ENCODE measurements at places on chromosomes 2 and 18. TPM values are rescaled to one million over a fixed set of nuclear protein-coding genes. Genes with fewer than 3 reads are reported as not detected.

The BCL11A gene
- total RNA-seq: 15.7 TPM

The NAT8 gene
- not detected for total RNA-seq

The TRPM8 gene
- 0.83 TPM for total RNA-seq

The HOXD12 gene
- not detected for total RNA-seq

The NT5C1B gene
- not detected for total RNA-seq

GRCh38 chr2:148725564-148725963 lies 81.0 kb downstream of the EPC2 start:
- no peak for DNase-seq

- DNase-seq: no peak
Observed at GRCh38 chr18:62578980-62579511, 56.2 kb downstream of the ZCCHC2 start.

DNA sequence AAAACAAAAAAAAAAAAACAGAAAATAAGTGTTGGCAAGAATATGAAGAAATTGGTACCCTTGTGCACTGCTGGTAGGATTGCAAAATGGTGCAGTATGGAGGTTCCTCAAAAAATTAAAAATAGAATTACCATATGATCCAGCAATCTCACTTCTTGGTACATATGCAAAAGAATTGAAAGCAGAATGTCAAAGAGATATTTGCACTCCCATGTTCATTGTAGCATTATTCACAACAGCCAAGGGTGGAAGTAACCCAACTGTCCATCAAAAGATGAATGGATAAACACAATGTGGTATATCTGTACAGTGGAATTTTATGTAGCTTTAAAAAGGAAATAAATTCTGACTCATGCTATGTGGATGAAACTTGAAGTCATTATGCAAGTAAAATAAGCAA lies 72.8 kb upstream of the POU3F3 start:
- no peak for DNase-seq

GRCh38 chr2:100632037-100632436 lies 69.2 kb downstream of the PDCL3 start:
- DNase-seq: no peak

- no peak for DNase-seq
Observed at GRCh38 chr18:25651553-25651952, 299.6 kb upstream of the ZNF521 start.

DNA sequence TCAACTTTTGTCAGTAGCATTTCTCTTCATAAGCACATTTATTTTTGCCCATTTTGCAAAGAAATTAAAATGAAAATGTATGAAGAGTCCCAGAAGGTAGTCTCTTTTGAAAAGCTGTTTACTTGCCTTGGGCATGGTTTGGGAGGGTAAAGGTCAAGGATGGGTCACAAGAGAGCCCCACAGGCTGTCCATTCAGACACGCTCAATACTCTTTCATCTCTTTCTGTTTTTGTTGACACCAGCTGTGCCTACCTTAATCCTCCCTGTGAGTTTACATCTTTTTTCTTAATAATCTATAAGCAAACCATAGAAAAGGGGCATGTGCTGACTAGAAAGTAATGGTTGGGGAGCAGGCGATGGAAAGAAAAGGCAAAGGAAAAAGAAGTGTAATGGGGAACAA lies 49.6 kb upstream of the KLF7 start:
- DNase-seq: no peak

- peak; percentile 2 for DNase-seq
Observed at GRCh38 chr18:60935041-60935910, 398.0 kb upstream of the CDH20 start.

DNA sequence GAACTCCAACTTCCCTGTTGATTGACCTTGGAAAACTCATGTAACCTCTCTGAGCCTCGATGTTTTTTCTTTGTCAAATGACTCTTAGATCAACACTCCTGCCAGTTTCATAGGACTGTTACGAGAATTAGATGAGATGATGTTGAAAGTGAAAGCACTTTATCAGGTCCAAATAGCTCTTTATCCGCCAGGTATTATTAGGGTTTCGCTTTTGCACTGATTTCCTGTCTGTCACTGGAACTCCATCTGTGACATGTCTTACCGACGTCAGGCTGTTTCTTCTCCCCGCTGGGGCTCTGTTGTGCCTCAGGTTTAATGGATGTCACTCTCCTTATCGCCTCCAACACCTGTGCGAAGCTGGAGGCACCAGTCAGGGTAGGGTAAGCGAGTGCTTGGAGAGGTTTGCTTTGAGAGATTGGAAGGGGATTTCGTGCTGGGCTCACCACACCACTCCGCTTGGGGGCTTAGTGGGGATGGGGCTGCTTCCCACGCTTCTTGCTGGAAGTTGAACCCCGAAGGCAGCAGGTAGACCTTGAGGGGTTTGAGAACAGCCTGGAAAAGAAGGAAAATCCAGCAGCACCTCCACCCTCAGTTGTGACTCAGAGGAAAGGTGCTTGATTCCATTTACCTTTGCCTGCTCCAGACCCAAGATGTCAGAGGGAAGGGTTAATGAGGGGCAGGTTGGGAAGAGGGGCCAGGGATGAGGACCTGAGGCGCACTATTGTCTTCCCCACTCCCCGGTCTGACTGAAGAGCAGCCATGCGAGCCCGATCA lies 4.3 kb downstream of the GAD1 start:
- DNase-seq: no peak

DNA sequence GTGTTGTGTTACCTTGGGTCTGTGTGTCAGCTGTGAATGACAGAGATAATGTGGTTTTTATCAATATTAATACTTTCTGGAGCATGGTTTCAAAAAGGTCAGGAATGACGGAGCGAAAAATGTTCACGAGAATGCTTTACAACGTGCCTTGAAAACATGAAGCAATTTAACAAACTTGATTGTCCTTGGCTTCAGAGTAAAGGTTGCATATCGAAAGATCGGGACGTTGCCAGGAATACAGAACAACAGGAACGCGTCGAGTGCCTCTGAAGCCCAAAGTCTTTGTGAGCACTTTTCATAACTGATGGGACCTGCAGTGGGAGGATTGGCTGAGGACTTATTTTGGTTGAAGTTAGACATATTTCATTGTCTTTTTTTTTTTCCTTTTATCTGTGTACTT lies 206.1 kb downstream of the ZNF407 start:
- DNase-seq: no peak

DNA sequence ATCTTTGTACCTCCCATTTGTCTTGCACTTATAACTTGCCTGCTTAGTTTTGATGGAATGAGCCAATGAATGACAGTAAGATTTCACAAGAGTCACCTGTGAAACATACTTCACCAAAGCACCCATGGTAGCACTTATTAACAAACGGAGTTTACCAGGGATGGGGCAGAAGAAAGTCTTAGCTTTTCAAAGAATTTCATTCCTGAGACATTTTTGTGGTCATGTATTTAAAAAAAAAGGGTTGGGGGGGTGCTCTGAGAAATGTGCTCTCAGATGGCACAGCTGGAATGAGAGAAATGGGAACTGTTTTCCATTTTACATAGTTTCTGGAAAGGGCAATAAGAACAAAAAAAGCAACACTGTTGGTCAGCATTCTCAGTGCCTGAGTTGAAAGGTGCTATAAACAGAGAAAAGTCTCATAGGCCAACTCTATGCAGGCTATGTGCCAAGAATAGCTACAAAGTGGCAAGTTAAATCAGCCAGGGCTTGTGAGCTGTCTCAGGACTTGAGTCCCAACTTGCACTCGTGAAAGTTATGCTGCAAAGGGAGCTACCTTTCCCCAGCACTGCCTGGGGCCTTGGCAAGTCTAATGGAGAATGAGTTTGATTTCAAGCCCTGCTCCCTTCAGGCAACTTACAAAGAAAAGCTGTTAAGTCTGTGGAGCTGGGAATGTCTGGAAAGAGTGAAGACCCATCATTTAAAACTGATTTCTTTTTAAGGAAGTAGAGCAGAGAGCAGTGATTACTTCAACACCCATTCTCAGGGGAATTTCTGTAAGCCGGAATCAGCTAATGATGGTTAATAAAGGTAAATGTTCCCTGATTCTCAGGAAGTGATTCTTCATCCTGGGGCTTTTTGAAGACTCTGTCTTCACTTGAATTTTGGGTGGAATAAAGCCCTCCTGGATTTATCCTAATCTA lies 170.6 kb downstream of the SLC8A1 start:
- peak; percentile 69 for DNase-seq

DNA sequence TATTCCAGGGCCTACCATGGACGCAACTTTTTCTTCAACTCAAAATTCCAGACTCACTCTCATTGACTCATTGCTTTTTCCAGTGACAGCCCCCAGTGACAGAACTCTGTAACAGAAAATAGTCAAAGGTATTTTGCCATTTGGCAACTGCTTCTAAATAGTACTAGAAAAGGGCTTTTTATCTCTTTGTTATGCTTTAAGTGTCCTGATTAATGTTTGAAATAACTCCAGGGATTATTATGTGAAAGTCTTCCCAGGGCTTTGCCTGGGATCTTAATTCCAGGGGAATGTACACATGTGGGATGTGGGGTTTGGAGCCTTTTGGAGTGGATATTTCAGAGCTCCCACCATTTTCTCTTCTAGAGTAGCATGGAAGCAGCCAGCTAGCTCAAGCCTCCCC lies 198.8 kb downstream of the KCNS3 start:
- no peak for DNase-seq

- DNase-seq: no peak
Observed at GRCh38 chr2:129428086-129428660, 551.3 kb upstream of the RAB6C start.

- no peak for DNase-seq
Observed at GRCh38 chr18:28071199-28071598, 105.7 kb downstream of the CDH2 start.

DNA sequence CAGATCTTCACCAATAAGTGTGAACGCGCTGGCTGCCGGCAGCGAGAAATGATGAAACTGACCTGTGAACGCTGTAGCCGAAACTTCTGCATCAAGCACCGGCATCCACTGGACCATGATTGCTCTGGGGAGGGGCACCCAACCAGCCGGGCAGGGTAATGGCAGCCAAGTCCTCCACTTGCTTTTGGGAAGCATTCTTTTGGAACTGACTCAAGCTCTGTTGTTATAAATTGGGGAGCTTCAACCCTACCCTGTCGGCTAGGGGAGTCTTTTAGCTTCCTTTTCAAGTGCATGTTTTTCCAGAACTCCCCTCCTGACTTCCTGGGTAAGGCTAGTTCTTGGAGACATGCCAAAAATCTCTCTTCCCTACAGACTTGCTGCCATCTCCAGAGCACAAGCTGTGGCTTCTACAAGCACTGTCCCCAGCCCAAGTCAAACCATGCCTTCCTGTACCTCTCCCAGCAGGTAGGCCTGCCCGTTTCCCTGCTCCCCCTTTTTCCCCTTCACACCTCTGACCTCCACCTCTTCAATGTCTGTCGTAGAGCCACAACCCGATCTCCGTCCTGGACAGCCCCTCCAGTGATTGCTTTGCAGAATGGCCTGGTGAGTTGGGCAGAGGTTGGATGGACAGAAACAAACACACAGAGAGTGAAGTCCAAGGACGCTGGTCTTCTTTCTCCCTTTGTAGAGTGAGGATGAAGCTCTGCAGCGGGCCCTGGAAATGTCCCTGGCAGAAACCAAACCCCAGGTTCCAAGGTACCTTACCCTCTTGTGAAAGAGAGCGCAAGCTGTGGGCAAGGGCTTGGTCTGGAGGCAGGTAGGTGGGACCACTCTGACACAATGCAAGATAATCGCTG lies 1.5 kb downstream of the ZFAND2B start:
- DNase-seq: peak; percentile 62

DNA sequence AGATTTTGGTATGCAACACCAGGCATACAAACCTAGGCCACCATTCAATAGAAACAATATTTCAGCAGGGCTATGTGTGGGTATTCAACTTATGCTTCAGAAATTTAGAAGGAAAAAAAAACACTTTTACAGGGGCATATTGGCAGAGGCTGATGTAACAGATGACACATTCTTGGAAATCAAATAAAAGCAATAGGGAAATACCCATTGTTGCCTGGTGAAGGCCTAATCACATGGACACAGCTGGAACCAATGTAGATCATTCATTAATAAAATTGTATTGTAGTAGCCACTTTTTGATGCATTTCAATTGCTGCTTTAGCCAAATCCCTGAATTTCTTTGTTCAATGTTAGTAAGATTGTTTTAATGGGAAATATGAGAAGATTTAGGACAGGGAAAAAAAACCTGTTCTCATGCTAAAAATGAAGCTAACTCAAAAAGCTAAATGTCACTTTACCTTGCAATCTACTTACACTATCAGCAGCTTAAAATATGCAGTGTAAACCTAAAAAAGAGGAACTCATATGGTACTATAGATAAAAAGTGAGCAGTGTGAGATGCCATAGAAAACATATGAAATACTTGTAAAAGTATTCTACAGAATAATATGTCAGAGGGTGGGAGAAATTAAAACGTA lies 289.4 kb downstream of the ZEB2 start:
- DNase-seq: peak; percentile 26

Measured in cardiac muscle cell (in vitro differentiated cells and primary cell).